Activated CD4-positive, CD25-positive, alpha-beta regulatory T cell treated with anti-CD3 and anti-CD28 coated beads, Interleukin-2, amount 50 U/mL, for 16 hours (primary cell): ENCODE measurements at places on chromosomes 6 and 20.

DNA sequence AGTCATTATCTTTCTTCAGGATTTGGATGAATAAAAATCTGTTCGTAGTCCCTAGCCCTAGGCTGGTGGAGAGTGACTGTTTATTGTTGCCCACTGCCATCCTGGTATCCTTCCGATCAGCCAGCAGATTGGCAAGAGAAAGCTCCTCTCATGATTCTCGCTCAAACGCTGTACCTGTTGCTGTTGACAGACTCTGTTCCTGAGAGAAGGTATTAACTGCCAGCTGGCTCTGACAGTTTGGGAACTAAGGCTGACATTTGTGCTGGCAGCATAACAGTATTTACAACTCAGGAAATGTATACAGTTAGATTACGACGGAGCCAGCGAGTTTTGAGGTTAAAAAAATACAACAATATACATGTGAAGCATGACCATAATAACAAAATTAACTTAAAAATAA is 674.5 kb downstream of the PRKN start:
- DNase-seq: no peak

GRCh38 chr20:47764154-47764733 is 21.0 kb downstream of the SULF2 start:
- DNase-seq: no peak

GRCh38 chr6:102853249-102853955 is 1459.9 kb downstream of the GRIK2 start:
- no peak for DNase-seq

- DNase-seq: no peak
These were observed 201.5 kb downstream of the FARS2 start for GRCh38 chr6:5462856-5463255.

DNA sequence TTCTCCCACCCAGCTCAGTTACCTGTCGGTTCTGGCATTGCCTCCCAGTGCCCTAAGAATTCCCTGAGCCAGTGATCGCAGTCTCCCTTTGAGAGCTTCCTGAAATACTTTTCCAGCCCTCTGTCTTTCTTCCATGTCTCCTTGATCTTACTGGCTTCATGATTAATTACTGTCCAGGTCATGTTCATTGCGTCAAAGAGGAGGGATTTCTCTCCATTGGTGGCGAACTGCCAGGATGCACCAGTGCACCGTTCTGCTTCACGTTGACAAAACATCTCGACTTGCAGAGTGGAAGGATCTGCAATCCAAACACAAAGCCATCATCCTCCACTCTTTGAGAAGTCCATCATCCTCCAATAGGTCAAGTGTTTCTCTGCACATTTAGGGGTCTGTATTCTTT is 8.6 kb downstream of the RAET1E start:
- no peak for DNase-seq

- DNase-seq: no peak
These were observed 104.4 kb downstream of the SMOC2 start for GRCh38 chr6:168545428-168545827.

DNA sequence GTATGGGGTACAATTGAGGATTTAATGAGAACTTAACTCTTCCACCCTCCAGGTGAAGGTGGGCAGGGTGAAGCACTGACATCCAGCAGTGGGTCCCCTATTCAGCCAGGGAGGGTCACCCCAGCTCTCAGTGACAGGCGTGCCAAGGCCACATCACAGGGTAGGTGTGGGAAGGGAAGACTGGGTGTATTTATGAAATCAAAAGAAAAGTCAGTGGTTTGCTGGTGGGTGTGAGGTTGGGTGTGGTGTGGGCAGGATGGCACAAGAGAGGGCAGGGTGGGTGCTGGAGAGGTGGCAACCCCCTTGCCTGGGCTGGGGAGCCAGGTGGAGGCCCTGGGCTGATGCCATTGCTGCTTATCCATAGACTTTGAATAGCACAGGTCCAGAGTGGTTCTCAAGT is 16.6 kb downstream of the SYNDIG1 start:
- no peak for DNase-seq

- no peak for DNase-seq
These were observed at the start of gene C2 for GRCh38 chr6:31927242-31927862. Gene C2, plus strand, starts transcription at chr6:31927717. Its CDS starts 36 bp downstream, at chr6:31927753.

GRCh38 chr6:19297880-19298279 is 539.3 kb upstream of the ID4 start:
- no peak for DNase-seq

- no peak for DNase-seq
These were observed 74.4 kb downstream of the ARHGAP18 start for GRCh38 chr6:129635396-129636130.

- no peak for DNase-seq
These were observed 96.9 kb downstream of the RFX6 start for GRCh38 chr6:116973976-116974375.

- no peak for DNase-seq
These were observed 13.8 kb upstream of the GJE1 start for GRCh38 chr6:142118925-142119324.
